ENCODE measurements at places on chromosomes 16 and 17.
A peak's percentile ranks its signal among the peaks of the same experiment; 100 is the strongest.

- no peak overlapping the region for H3K4me3 ChIP-seq
- H3K4me1 ChIP-seq, result peaks cover 14% of the 10 kb centered on the region
- H3K27me3 ChIP-seq, result peaks cover 3% of the 10 kb centered on the region
- no peak for DNase-seq
- no peaks in the 10 kb centered on the region for H3K36me3 ChIP-seq
Observed at GRCh38 chr16:77238593-77238992, 39.4 kb downstream of the SYCE1L start.

GRCh38 chr17:27530764-27531391 is 74.6 kb downstream of the KSR1 start:
- no peaks in the 10 kb centered on the region for H3K36me3 ChIP-seq
- peaks cover 60% of the 10 kb centered on the region for H3K4me1 ChIP-seq
- no peak overlapping the region for H3K4me3 ChIP-seq
- peak overlapping the region; percentile 87 for H3K27ac ChIP-seq
- DNase-seq, result no peak

DNA sequence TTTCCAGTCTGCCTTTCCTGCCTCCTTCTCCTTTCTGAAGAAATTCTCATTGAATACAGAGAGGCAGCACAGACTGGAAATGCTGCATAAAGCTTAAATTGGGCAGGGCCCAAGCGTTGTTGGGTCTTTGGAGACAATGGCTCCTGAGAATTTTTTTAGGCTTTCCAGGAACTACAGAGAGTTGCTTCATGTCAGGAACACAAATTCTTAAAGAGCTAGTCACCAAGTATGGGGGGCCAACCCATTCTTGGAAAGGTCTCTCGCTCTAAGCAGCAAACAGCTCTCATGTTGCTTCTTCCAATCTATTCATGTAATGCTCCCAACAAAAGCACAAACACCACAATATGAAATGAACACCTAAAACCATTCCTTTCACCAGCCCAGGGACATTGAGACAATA is 6.9 kb downstream of the HNF1B start:
- peaks cover 4% of the 10 kb centered on the region for H3K4me1 ChIP-seq
- DNase-seq, result no peak
- no peak overlapping the region for H3K4me3 ChIP-seq
- peaks cover 81% of the 10 kb centered on the region for H3K27me3 ChIP-seq

DNA sequence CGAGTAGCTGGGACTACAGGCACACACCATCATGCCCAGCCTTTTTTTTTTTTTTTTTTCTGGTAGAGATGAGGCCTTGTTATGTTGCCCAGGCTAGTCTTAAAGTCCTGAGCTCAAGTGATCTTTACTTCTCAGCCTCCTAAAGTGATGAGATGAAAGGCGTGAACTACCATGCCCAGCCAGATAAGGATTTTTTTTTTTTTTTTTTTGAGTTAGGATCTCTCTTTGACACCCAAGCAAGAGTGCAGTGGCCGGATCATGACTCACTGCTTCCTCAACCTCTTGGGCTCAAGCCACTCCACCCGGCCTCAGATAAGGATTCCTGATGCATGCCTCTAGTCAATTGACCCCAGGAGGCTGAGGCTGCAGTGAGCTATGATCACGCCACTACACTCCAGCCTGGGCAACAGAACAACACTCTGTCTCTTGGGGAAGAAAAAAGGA is 11.2 kb upstream of the PLEKHG4 start:
- no peaks in the 10 kb centered on the region for H3K36me3 ChIP-seq
- no peak overlapping the region for H3K4me3 ChIP-seq
- no peak overlapping the region for H3K27ac ChIP-seq
- no peaks in the 10 kb centered on the region for H3K4me1 ChIP-seq
- no peak for DNase-seq

DNA sequence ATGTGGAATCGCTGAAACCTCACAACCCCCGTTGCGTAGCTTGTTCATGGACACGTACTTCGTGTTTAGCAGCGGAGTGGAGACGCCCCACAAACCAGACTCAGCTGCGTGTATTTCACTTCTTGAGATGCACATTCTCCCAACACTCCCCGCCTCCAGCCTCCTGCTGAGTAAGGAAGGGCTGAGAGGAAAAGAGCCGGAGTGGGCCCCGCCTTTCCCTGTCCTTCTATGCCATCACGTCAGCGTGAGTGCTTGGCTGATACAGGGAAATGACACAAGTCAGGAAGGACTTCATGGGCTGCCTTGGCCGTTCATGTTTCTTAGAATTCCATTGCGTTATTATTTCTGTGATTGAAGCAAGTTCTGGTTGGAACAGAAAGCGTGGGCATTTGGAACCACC is 68.6 kb upstream of the CBX4 start:
- no peak for DNase-seq
- no peaks in the 10 kb centered on the region for H3K4me1 ChIP-seq
- no peak overlapping the region for H3K27ac ChIP-seq
- H3K36me3 ChIP-seq, result no peaks in the 10 kb centered on the region
- H3K27me3 ChIP-seq, result peaks cover 9% of the 10 kb centered on the region

DNA sequence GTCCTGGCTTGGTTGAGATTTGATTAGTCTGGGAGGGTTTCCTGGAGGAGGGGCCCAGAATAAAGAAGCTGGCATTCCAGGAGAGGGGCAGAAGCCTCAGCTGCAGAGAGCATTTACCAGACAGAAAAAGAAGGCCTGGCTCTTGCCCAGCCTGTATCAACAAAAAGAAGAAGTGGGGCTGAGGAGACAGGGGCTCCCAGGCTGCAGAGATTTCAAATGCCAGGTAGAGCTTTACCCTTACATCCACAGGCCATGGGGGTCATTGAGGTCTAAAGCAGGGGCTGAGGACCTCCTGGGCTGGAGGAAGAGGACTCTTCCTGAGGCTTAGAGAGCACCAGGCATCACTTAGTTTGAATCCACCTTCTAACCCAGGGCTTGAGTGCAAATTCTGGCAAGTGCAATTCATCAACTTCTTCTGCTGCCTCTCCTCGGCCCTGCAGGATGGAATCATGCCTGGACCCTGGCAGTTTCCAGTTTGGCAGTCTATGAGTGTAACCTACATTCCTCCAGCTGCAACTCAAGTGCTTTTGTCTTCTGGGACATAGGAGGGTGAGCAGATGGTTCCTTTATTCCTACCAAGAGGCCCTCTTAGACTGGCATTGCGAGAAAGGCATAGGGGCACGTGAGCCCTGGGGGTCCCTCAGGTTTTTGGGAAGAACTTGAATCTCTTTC is 15.3 kb downstream of the CA7 start:
- no peak for DNase-seq
- no peak overlapping the region for H3K27ac ChIP-seq
- no peaks in the 10 kb centered on the region for H3K36me3 ChIP-seq
- H3K27me3 ChIP-seq, result no peaks in the 10 kb centered on the region
- no peak overlapping the region for H3K4me3 ChIP-seq

GRCh38 chr17:69654981-69655855 is 240.7 kb downstream of the MAP2K6 start:
- H3K4me3 ChIP-seq, result no peak overlapping the region
- H3K27me3 ChIP-seq, result no peaks in the 10 kb centered on the region
- H3K27ac ChIP-seq, result peak overlapping the region; percentile 64
- no peak for DNase-seq
- H3K36me3 ChIP-seq, result peaks cover 2% of the 10 kb centered on the region

GRCh38 chr16:86044241-86044671 is 145.3 kb downstream of the IRF8 start:
- peaks cover 16% of the 10 kb centered on the region for H3K4me1 ChIP-seq
- peaks cover 85% of the 10 kb centered on the region for H3K27me3 ChIP-seq
- no peaks in the 10 kb centered on the region for H3K36me3 ChIP-seq
- no peak overlapping the region for H3K27ac ChIP-seq
- DNase-seq, result peak; percentile 68

DNA sequence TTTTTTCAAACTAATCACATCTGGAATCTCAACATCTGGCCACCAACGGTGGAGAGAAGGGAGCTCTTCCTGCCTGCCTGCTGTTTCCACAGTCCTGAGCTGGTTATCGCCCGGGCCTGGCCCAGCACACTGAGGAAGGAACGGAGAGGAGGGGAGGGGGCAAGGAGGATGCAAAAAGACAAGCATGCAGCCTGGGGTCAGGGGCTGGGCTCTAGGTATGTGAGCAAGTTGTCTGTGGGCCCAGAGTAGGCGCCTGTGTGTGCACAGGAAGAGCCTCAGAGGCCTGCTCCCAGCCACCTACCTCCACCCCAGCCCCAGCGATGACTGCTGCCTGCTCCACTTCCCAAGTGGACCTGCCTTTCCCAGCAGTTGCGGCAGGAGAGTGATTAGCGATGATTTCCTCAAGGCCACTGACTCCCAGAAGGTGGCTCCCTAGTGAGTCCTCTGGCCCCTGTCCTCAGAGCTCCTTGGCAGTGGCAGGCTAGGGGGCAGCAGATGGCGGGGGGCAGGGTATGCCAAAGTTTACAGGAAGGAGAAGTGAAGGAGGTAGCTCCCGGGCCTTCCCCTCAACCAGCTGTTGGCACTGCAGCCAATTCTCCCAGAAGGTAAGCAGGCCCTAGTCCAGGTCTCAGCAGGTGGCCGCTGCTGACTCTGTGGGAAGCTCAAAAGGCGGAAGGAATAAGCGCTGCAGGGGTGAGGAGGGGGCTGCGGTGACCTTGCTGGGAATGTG is 27.0 kb upstream of the RASD1 start:
- H3K4me1 ChIP-seq, result peaks cover 10% of the 10 kb centered on the region
- peak overlapping the region; percentile 43 for H3K27ac ChIP-seq
- no peak for DNase-seq
- H3K4me3 ChIP-seq, result no peak overlapping the region

DNA sequence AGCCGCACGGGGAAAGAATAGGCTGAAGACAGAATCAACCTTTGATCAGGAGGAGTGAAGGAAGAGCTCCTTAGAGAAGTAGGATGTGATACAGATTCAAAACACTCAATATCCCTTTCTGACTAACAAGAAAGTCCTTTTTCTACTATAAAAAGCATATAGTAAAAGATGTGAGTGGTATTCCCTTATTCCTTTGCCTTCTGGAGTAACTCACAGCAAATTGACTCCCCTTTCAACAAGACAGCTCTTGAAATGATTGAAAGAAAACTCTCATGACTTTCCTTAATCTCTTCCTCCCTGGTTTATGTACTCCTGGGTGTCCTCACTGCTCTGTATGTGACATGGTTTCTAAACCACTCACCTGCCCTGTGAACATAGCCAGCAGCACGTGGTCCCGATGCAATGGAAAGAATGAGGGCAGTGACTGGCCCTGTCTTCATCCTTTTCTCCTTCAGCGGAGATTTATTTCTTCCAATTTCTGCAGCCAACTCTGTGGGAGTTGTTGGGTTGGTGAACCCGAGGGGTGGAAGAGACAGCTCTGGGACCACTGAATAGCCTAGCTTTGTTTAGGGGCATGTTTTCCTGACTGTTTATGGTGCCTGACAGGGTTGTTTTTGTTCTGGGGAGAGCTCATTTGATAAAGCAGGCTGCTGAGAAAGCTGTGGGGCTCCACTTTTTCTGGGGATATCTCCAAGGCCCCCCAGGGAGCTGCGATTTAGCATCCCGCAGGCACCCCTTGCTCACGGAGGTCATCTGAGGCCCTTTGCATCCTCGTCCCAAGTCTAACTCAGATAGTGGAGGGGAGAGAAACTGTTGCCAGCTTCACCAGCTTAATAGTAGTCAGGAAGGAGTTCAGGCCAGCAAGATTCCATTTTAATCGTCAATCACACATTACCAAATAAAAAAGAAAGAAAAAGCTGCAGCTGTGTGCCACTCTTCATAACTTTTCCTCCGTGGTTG is 46.7 kb downstream of the MAP2K6 start:
- no peak overlapping the region for H3K4me3 ChIP-seq
- peaks cover under 1% of the 10 kb centered on the region for H3K36me3 ChIP-seq

GRCh38 chr16:83781-84615 is 6.0 kb downstream of the MPG start:
- H3K4me1 ChIP-seq, result no peaks in the 10 kb centered on the region
- H3K27ac ChIP-seq, result no peak overlapping the region
- no peak for DNase-seq
- no peak overlapping the region for H3K4me3 ChIP-seq
- no peaks in the 10 kb centered on the region for H3K27me3 ChIP-seq

GRCh38 chr17:66855204-66855603 is 20.3 kb downstream of the CACNG5 start:
- peaks cover 29% of the 10 kb centered on the region for H3K27me3 ChIP-seq
- no peak for DNase-seq
- H3K36me3 ChIP-seq, result peaks cover 3% of the 10 kb centered on the region
- H3K4me3 ChIP-seq, result no peak overlapping the region
- H3K27ac ChIP-seq, result no peak overlapping the region

DNA sequence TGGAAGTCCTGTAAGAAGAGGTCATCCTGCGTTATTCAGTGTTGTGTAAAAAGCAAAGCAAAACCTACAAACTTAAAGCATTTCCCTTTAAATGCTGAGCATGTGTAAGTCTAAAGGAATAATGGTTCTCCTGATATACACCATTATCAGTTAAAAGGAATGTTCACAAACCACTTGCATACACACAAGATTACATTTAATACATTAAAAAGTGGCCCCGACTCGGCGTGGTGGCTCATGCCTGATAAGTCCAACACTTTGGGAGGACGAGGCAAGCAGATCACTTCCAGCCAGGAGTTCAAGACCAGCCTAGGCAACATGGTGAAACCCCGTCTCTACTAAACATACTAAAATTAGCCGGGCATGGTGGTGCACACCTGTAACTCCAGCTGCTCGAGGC is 30.5 kb downstream of the CPPED1 start:
- peaks cover 12% of the 10 kb centered on the region for H3K36me3 ChIP-seq
- no peak overlapping the region for H3K27ac ChIP-seq
- no peaks in the 10 kb centered on the region for H3K27me3 ChIP-seq
- H3K4me3 ChIP-seq, result no peak overlapping the region

DNA sequence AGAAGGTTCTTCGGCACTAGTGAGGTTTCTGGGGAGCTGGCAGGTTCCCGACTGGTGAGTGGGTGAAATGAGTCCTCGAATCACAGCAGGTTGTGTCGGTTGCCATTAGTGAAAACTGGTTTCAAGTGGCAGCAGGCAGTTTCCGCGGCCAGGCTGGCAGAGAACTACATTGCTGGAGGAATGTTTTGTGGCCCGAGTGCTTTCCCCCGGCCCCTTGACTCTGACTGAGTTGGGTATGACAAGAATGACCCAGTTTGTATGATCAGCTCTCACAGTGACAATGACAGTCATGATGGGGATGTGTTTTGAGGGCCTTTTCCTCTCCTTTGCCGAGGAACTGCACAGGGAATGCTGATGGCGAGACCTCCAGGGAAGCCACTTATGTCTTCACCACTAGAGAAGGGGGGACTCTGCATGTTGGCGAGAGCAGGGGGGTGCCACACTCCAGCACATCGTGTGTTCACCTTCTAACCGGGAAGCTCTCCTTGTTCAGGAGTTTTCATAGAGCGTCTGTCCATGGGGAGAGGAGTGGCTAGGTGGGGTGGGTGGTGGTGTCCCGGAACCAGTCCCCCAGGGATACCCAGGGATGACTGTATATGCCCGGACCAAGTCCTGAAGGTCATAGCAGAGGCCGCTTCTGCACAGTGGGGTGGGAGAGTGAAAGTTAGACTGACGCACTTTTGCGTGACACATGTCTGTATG is 206.0 kb upstream of the CHMP6 start:
- peaks cover 34% of the 10 kb centered on the region for H3K4me1 ChIP-seq
- H3K36me3 ChIP-seq, result peaks cover 8% of the 10 kb centered on the region
- H3K27ac ChIP-seq, result no peak overlapping the region

DNA sequence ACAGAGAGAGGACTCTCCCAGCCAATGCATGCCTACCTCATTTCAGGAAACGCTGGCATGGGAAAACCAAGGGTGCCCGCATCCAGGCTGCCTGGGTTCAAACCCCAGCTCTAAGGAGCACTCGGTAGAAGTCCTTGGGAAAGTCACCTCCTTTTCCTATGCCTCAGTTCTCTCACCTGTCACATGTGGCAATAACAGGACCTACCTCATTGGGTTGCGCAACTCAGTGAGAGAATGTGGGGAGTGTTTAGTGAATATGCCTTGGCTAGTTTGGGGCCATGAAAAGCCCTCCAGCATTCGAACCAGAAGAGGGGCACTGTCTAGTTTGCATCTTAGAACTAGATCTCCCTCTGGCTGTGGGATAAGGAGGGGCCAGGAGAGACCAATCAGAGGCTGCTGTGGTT is 9.0 kb upstream of the NXPH3 start:
- H3K27me3 ChIP-seq, result peaks cover 57% of the 10 kb centered on the region
- H3K36me3 ChIP-seq, result no peaks in the 10 kb centered on the region
- no peak for DNase-seq
- H3K27ac ChIP-seq, result no peak overlapping the region
- no peaks in the 10 kb centered on the region for H3K4me1 ChIP-seq

Data from mesothelial cell of epicardium (in vitro differentiated cells).